NCI-H2081 (cell line): ENCODE measurements at places on chromosomes 12 and 14.
A peak's percentile ranks its signal among the peaks of the same experiment; 100 is the strongest.

- no peak for DNase-seq
Observed at GRCh38 chr12:61566183-61566582, 694.0 kb upstream of the USP15 start.

GRCh38 chr12:55831447-55831815, 2.0 kb upstream of the DNAJC14 start:
- DNase-seq, result no peak

GRCh38 chr12:121963341-121964018, 45.1 kb downstream of the CFAP251 start:
- no peak for DNase-seq

DNA sequence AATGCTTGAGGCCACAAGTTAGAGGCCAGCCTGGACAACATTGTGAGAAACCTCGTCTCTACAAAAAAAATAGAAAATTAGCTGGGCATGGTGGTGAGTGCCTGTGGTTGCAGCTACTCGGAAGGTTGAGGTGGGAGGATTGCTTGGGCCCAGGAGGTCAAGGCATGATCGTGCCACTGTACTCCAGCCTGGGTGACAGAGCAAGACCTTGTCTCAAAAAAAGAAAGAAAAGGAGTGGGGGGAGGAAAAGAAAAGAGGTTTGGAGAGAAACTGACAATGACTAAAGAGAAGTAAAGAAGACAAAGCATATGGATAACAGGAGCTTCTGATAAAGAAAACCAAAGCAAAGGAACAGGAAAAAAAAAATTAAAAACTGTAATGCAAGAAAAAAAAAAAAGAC, 37.4 kb upstream of the SELPLG start:
- DNase-seq, result no peak

GRCh38 chr14:47149326-47149725, 497.7 kb upstream of the RPL10L start:
- DNase-seq, result no peak

GRCh38 chr12:119868992-119869391, 8.1 kb downstream of the CIT start:
- no peak for DNase-seq

GRCh38 chr14:91867316-91867988, at the start of gene TC2N:
TC2N (minus strand) TSS chr14:91867536; CDS start chr14:91813769, 53,767 bp downstream.
- no peak for DNase-seq

DNA sequence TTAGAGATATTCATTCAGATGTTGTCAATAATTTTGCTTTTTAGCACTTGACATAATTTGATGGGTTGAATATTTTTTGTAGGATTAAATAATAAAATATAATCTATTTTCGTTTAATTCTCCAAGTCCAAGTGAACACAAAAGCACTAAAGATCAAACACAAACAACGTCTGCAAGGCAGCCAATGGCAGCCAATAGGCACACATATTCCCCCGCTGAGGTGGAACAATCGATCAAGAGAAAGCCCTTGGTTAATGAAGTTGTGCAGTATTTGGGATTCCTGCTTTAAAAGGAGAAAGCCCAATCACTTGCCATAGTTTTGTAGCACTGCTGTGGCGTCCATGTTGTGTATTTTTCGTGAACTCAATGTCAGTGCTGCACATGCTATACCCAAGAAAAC, 1.5 kb downstream of the DHRS7 start:
- DNase-seq, result peak; percentile 58

GRCh38 chr12:78853231-78853630, 11.3 kb upstream of the SYT1 start:
- no peak for DNase-seq

GRCh38 chr14:94341656-94342333, 18.7 kb upstream of the SERPINA6 start:
- DNase-seq, result no peak

DNA sequence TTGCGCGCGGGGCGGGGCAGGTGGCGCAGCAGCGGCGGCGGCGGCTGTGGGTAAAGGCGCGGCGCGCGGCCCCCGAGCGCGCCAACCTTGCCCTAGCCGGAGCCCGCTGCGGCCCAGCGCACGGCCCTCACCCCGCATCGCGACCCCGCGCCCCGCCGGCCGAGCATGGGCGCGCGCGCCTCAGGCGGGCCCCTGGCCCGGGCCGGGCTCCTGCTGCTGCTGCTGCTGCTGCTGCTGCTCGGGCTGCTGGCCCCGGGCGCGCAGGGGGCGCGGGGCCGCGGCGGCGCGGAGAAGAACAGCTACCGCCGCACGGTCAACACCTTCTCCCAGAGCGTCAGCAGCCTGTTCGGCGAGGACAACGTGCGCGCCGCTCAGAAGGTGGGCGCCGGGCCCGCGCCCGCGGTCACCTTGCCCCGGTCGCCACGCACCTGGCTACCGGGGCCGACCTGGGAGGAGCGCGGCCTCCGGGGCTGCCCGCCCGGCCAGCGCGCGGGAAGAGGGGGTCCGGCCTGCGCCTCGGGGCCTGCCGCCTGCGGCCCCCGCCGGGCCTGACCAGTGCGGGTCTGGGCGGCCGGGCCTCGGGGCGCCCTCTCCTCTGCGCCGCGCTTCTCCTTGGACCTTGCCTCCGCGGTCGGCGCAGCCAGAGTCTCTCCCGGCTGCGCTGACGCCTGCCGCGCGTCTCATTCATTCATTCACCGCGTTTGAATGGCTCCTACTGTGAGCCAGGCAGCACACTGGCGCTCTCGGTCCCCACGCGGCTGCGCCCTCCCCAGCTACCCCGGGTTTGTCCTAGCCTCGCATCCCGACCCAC, at the start of gene BRI3BP:
TSS of gene BRI3BP (plus strand) at position 20 of the 811 bp plus-strand sequence. CDS start at position 166, 146 bp downstream.
- peak; percentile 73 for DNase-seq

- DNase-seq, result no peak
Observed at GRCh38 chr14:69572030-69572840, 2.4 kb downstream of the CCDC177 start.

DNA sequence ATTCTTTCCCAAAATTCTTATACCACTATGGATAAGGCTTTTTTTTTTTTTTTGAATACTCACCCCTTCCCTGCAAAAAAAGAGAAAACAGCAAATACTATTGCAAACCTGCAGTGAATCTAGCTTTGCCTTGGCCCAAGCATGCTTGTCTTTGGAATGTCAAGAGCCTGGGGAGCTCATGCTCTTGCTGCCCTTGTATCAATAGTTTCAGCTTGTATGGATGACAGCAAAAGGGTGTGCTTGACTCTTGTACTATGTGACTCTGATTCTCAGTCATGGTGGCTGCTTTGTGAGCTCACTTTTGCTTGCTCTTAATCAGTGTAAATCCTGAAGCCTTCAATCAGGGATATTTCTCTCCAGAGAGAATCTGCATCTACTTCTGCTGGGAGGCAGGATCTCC, 149.2 kb downstream of the EMP1 start:
- no peak for DNase-seq

DNA sequence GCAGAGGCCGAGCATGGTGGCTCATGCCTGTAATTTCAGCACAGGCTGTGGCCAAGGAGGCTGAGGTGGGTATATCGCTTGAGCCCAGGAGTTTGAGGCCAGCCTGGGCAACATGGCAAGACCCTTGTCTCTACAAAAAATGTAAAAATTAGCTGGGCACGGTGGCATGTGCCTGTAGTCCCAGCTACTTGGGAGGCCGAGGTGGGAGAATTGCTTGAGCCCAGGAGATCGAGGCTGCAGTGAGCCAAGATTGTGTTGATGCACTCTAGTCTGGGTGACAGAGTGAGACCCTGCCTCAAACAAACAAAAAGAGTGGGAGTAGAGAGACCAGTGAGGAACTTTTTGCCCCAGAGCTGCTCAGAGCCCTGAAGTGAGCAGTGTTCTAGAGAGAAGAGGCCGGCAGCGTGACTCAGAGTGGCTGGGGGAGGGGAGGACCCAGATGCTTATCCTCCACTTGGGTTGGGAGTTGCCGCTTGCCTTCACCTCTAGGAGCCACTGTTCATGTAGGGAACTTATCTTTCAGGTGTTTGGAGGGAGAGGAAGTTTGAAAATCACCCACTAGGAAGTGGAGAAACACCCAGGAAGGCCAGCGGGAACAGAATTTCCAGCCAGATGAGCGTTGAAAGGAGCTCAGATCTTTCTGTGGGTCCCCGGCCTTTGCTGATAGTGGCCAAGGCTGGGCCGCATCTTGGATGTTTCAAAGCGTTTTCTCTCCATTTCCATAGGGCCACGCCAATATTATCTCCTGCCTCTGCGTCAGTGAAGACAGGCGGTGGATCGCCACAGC, 15.3 kb downstream of the CFAP251 start:
- no peak for DNase-seq

- no peak for DNase-seq
Observed at GRCh38 chr14:74964787-74965485, 9.5 kb upstream of the PGF start.

- no peak for DNase-seq
Observed at GRCh38 chr14:33589334-33589733, 361.5 kb downstream of the EGLN3 start.

- DNase-seq, result peak; percentile 77
Observed at GRCh38 chr12:102950107-102950949, 7.1 kb upstream of the ASCL1 start.

DNA sequence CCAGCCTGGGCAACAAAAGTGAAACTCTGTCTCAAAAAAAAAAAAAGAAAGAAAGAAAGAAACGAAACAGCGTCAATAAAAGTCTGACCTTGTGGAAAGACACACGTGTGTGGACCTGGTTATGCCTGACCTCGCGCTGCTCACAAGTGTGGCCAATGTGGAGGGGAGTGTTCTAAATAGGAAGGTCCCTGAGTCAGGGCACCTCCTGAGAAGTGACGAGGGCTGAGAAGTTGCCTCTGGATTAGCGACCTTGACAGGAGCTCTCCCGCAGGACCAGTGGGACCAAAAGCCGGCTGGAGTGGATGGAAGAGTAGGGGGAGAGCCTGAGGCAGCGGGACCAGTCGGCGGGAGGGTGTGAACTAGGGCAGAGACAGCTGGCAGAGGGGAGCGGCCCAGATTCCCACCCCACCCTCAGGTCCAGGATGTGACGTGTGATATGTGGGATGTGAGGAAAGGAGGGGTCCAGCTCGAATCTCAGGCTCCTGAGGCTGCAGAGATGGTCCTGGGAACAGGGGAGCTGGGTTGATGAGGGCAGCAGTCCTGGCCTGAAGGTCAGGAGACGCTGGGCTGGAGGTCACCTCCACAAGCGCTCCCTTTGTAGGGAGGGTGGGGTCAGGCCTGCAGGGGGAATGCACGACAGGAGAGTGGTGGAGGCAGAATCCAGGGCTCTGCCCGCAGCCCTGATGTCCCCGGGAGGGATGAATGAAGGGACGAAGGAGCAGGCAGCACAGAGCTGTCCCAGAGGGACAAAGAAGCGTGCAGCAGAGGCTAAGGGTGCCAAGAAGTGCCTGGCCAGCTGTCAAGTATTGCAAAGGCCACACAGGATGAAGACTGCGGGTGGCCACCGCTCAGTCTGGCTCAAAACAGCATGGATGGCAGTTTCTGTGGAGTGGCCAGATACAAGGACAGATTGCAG, 24.8 kb upstream of the GPR68 start:
- no peak for DNase-seq

GRCh38 chr12:58238411-58238810, 297.0 kb downstream of the ATP23 start:
- DNase-seq, result no peak

GRCh38 chr12:8519171-8519570, 5.9 kb downstream of the CLEC4D start:
- DNase-seq, result no peak

- no peak for DNase-seq
Observed at GRCh38 chr12:23795494-23795893, 154.0 kb downstream of the SOX5 start.

DNA sequence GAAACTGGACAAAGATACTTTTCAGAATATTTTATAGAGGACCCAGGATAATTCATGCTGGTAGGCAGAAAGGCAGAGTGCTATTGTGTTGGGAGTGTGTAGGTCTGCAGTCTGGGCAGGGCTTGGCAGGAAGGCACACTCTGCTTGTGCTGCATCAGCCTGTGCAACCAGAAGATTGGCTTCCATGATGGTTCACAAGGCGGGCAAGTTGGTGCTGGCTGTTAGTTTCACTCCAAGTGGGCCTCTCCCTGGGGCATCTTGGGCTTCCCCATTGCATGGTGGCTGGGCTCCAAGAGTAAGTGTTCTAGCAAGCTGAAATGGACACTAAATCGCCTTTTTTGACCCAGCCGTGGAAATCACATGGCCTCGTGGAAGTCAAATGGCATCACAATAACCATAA, 1.8 kb upstream of the UBE2N start:
- DNase-seq, result no peak

- DNase-seq, result no peak
Observed at GRCh38 chr12:8596561-8596960, 16.1 kb downstream of the AICDA start.

GRCh38 chr14:21103411-21103709, 2.5 kb downstream of the TMEM253 start:
- DNase-seq, result no peak

DNA sequence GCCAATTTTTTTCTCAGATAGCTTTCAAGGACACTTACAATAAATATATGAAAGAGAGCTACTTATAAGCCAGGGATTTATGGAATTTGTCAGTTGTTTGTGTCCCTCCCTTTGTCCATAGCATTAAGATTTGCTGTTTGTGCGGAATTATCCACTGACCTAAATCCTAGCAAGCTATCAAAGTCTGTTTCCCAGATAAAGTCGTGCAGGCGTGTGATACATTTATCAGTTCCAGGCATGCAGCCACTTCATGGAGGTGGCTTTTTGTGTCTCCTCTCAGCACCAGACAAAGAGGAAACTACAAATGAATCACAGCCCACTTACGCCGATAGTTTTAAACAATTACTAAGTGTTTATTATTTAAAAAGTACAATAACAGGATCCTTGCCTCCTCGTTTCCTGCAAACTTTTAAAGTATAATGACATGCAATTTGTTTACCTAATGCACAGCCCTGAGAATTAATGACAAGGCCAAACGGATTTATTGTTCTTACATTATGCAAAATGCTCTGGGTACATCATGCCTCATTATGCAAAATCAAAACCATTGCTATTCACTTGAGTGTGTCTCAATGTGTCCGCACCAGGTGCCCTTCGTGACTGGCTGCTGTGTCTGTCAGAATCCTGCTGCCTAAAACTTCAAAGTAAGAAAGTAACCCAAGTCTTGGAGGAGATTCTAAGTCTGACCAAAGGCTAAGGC, 423.2 kb downstream of the GLT1D1 start:
- no peak for DNase-seq

DNA sequence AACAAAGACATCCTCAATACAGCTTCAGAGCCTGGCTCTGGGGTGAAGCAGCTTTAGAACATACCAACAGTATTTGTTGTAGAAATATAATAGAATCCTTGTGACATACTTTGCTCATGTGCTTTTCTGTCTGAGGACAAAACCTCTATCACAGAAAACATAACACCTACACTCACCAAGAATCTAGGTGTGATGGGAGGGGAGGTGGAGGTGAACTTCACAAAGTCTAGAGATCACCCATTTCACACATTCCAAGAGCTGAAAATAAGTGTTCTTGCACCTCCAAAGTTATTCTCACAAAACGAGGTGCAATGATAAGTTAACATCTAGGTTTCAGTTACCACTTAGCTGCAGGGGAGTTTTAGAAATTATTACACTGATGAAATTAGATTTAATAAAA, 32.7 kb upstream of the BTG1 start:
- no peak for DNase-seq
